ENCODE measurements at places on chromosomes 5 and 9.
A peak's percentile ranks its signal among the peaks of the same experiment; 100 is the strongest.

DNA sequence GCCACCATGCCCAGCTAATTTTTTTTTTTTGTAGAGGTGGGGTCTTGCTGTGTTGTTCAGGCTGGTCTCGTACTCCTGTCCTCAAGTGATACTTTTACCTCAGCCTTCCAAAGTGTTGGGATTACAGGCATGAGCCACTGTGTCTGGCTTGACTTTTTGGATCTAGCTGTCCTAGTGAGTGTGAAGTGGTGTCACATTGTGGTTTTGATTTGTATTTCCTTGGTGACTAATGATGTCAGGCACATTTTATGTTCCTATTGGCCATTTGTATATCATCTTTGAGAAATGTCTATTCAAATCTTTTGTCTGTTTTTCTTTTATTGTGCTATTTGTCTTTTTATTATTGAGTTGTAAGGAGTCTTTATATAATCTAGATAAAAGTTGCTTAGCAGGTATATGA, 53.5 kb upstream of the MCCC2 start:
- DNase-seq: peak; percentile 33

DNA sequence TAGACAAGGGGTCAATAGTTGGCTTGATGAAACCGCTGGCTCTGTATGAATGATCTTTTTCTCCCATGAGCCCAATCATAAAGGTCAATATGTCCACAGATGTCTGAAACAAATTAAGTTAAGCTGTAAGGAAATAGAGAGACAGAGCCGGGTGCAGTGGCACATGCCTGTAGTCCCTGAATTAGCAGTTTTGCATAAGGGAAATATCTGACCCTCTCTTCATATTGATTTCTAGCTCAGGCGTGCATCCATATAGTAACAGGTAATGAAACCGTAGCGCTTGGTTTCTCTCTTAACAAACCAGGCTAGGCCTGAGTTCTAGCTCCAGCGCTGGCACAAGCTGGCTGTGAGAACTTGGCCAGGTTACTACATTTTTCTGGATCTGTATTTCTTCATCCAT, 118.1 kb upstream of the ERCC6L2 start:
- no peak for DNase-seq

GRCh38 chr5:95068289-95068910, 216.5 kb downstream of the MCTP1 start:
- no peak for DNase-seq

DNA sequence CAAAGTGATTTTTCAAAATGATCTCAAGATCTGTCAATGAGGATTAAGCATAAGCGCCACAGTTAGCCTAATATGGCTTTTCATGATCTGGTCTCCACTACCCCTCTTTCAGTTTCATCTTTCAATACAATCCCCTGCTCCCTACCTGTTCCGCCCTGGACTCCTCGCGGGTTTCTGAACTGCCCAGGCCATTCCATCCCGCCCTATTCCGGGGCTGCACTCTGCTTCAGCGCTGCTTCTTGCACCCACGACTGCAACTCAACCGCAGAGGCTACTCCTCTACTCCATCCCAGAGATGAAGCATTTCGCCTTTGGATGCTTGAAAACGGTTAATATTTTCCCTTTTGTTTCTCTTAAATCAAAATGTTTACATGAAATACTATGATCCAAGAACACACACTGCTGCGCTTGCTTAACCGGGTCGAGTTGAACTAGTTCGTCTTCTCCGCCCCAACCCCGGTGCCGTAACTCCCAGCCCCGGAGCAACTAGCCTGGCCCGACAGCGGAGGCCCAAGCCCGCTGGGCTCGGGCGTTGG, 716 bp upstream of the OTULIN start:
- peak; percentile 33 for DNase-seq

DNA sequence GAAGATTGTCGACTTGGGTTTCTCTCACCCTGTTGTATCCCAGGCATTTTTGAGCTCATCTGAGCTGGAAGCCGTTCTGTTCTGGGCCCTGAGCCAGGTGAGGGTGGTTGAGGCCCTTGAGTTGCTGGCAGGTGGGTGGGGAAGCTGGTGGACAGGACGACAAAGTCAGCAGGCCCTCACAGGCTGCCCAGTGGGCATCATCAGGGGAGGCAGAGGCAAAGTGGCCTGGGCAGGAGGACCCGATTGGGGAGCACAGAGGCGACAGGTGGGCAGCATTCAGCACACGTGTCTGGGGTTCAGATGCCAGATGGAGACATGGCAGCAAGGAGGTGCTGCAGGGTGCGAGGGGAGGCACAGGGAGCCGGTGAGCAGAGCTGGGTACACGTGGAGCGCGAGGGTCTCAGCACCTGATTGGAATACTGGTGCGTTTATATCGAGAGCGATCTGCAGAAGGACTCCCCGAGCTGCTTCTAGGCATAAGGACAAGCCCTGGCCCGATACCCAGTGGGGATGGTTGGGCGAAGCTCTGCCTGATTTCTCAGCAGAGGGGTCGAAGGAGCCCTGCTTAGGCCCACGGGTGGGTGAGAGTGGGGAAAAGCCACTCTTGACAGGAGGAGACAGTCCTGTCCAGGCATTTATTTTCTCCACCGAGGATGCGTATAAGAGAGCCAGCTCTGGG, 49.0 kb upstream of the SUSD3 start:
- DNase-seq: no peak

DNA sequence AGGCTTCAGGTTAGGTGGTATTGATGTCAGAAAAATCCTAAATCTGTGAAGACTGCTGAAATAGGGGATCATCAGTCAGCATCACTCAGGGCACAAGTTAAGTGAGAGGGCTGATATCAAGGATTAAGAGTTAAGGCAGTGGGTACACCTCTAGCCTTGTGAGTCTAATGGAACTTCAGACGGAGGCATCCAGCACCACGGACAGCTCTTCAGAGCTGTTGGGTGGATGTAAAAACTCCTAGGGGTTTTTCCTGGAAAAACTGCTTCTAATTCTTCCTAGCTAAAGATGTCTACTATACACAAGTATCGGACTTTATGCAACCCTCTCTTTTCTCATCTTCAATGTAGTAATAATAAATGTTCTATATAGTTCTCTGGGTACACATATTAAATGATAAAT, 165.9 kb downstream of the SH3GL2 start:
- peak; percentile 36 for DNase-seq

- DNase-seq: no peak
Measured at GRCh38 chr5:177367981-177368868, 10.5 kb downstream of the RGS14 start.

Data from ACHN (cell line).